ENCODE measurements at places on chromosomes 13 and 19.

- DNase-seq = no peak
Observed at GRCh38 chr19:28456708-28457320, 756.1 kb downstream of the UQCRFS1 start.

DNA sequence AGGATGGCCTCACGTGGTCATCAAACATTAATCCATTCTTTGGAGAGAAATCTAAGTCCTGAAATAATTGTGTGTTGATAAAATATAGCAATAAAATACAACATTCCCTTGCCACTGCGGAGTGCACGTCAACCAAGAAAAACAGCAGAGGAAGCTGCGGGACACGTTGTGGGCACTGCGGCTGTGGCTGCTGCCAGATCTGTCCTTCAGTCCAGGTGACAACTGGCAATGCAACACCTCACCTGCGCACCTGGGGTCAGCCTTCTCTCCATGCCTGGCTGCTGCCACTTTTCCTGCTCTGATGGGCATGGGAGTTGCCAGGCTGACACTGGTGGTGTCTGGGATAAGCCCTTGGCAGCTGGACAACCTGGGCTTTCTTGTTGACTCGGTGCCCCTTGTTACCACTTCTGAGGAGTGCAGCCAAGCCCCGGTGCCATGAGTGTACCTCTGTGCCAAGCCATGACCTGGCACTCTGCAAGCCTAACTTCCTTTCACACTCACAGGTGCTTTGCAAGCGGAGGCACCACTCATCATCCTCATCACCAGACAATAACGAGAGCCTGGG, 251.6 kb upstream of the TSHZ3 start:
- DNase-seq = no peak

GRCh38 chr19:48752496-48753365, at the start of gene FUT1:
TSS of gene FUT1 (minus strand) at chr19:48752641. CDS start at chr19:48751281, 1,360 bp downstream.
- DNase-seq = no peak

- DNase-seq = no peak
Observed at GRCh38 chr19:21586311-21587116, 81.1 kb downstream of the ZNF429 start.

DNA sequence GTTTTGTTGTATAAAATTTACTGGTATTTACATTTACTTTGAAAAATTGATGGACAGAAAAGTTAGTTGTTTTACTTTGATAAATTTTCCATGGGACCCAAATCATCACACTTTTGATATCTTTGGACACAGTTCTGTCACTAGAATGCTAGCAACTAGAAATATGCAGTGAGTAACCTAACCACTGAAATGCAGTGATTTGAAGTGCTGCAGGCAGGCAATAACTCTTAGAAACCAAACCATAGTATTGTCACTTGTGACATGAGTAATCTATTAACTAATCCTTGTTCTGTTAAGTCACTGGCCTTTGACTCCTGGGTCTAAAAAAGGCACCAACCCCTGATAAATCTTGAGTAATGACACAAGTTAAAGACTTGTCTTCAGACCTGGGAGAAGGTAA, 620.0 kb upstream of the ATXN8OS start:
- DNase-seq = no peak

DNA sequence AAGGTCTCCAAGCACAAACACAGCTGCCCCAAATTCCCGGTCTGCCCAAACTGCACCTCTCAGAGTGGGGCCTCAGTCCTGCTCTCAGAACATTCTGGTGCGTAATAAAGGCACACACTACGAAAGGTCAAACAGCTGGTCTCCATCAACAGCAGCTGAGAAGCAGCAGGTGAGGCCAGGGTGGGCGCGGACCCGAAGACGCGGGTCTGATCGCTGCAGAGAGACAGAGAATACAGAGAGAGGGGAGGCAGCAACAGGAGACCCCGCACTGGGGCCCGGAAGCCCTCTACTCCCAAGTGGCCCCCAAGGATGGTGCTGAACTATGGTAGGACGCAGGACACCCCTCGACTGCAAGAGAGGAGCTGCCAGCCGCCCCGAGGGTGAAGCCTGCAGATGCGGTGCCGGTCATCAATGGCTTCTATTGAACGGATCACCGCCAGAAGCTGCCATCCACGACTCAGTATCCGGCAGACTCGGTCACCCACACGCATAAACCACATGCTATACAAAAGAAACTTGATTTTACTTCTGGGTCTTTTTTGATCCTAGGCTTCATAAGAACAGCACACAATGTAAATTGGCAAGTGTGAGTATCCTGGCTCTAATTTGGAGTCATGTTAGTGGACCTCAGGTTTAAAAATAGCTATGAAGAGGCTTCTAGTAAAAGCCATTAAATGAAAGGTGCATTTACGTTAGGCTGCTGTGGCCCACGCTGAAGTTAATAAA, 33.4 kb downstream of the STK24 start:
- no peak for DNase-seq
